ENCODE measurements at places on chromosomes 6 and 20.

DNA sequence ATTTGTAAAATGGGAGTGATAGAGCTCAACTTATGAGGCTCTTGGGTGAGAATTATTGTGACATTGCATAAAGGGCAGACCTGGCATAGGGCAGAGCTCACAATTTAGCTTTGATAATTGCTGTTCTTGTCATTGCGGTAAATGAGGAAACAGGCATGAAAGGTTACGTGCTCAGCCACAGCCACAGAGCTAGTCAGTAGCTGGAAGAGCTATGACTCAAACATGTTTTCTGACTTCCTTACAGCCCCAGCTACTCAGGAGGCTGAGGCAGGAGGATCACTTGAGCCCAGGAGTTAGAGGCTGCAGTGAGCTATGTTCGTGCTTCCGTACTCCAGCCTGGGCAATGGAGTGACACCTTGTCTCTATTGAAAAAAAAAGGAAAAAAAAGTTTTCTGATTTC is 3.5 kb upstream of the GHRH start:
- no peak for DNase-seq

- no peak for DNase-seq
Measured at GRCh38 chr20:49508435-49509199, 26.1 kb upstream of the KCNB1 start.

DNA sequence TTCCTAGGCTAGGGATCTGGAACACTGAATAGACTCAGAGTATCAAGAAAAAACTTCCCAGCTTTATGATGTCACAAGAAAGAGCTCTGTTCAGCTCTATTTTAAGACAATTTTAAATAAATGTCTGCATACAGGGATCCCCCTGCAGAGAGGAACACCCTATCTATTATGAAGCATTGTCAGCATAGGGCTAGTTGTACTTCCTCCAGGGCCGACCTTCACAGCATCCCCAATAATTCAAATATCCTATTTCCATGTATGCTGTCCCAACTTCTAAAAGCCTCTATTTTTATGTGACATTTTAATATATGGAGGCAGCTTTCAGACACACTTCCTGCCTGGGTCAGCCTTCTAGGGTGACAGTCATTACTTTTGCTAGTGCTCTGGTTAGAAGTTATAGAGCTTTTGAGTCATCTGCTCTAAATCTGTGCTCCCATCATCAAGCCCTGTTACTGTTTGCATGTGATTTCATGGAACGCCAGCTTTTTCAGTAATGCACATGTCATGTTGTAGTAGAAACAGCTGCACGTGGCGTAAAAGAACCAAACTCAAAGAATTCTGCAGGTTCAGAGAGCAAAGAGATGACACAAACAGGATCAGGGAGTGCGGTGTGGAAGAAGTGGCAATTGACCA is 189.2 kb downstream of the ADGB start:
- DNase-seq: no peak

DNA sequence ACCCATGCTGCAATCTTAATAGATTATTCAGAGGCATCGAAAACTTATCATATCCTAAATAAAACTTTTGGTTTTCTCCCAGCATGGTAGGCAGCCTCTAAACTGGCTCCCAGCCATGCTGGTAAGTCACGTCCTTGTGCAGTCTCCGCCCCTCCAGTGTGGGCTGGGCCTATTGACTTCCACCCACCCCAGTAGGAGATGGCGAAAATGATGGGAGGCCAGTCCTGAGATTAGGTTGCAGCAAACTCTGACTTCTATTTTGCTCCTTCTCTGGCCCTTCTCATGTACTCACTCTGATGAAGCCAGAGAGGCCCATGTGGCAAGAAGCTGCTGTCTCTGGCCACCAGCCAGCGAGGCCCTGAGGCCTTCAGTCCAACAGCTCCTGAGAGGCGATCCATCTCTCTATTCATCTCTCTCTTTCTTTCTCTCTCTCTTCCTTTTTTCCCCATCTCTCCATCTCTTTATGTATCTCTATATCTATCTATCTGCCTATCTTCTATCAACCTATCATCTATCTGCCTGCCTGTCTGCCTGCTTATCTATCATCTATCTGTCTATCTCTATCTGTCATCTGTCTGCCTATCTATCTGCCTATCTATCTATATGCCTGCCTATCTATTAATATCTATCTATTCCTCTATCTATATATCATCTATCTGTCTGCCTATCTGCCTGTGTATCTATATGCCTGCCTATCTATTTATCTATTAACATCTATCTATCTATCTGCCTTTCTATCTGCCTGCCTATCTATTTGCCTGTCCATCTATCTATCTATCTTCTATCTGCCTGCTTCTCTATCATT is 52.7 kb upstream of the STX16 start:
- no peak for DNase-seq

GRCh38 chr6:158663625-158664165 is 13.8 kb downstream of the SYTL3 start:
- no peak for DNase-seq

GRCh38 chr6:35089935-35090505 is 51.1 kb downstream of the TCP11 start:
- DNase-seq: no peak

GRCh38 chr6:134564705-134565104 is 246.8 kb upstream of the SGK1 start:
- DNase-seq: no peak

DNA sequence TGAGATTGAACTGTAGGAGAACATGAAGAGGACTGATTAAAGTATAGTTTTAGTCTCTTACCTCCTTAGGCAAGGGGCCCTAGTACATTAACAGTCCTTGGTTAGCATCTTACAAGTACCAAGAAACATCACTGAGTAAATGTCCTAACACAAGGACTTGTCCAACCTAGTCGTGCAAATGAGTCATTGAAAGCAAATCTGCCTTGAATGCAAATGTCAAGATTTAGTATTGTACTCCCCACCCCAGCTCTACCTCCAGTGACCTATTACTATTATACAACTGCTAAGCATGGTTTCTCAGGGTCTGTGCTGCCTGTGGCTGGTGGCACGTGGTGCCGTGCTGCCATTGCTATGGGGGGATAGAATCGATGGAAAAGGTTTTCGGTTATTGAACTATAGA is 138.4 kb downstream of the PLCB4 start:
- DNase-seq: no peak

GRCh38 chr6:40721271-40721952 is 134.2 kb upstream of the LRFN2 start:
- no peak for DNase-seq

GRCh38 chr6:109472132-109472995 is 10.7 kb downstream of the ZBTB24 start:
- no peak for DNase-seq

DNA sequence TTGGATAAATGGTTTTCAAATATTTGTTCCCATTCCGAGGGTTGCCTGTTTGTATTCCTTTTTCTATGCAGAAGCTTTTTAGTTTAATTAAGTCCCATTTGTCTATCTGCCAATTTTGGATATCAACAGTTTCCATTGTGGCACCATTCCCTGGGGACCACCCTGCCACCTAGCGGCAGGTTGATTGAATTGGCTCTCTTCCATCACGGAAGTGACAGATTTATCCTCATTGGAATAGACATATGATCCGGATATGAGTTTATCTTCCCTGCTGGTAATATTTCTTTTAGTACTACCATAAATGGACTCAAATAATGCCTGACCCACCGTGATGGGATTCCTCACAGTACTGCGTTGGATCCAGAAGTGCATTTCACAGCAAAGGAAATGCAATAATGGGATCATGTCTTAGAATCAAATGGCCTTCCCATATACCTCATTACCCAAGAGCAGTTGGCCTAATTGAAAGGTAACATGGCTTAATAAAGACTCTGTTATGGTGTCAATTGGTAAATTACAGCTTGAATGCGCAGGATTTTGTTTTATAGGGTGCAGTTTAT is 327.0 kb downstream of the BMP2 start:
- no peak for DNase-seq

- no peak for DNase-seq
Measured at GRCh38 chr6:40606526-40606925, 19.4 kb upstream of the LRFN2 start.

DNA sequence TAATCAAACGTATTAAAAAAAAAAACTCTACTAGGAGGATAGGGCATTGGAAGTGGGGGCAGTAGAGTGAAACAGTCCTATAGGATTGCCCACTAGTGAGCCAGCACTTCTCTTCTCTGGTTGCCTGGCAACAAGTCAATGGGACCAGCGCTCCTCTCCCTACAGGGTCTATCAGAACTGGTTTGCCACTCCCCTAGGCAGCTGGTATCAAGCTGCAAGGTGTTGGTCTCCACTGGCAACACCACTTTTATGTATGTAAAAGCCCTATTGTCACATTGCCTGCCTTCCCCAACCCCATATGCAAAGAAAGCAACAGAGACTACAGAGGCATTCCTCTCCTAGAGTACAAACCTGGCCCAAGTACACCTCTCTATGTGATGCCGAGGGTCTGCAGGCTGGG is 166.9 kb upstream of the MCHR2 start:
- DNase-seq: no peak

DNA sequence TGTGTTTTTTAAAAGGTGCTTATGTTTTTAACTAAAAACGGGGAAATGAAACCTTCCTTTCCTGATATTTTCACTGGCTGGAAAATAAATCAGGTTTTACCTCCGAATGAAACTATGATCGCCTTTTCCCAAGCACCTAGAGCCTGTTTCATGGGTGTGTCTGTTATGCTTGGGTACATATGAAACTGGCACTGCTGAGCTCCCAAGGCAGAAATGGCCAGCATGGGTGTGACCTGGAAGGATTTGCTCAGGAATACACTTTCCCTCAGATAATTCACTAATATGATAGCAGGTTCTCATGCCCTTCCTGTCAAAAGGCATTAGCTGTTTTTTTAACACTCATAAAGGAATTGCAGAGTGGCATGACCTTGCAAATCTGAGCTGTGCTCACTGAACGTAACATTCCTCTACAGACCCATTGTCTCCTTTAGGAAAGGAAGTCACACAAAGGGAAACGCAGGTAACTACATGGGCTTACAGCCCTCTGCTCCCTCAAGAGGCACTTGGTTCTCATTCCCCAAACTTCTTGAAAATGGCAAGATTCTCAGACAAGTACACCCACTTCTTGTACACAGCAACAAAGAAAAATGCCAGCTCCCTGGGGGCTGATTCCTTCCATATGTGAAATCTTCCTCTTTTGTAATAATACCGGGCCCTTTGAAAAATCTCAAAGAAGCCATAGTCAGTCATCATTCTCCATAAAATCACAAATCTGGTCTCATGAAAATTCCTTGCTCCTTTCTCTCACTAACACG is 72.7 kb downstream of the METTL24 start:
- DNase-seq: no peak

DNA sequence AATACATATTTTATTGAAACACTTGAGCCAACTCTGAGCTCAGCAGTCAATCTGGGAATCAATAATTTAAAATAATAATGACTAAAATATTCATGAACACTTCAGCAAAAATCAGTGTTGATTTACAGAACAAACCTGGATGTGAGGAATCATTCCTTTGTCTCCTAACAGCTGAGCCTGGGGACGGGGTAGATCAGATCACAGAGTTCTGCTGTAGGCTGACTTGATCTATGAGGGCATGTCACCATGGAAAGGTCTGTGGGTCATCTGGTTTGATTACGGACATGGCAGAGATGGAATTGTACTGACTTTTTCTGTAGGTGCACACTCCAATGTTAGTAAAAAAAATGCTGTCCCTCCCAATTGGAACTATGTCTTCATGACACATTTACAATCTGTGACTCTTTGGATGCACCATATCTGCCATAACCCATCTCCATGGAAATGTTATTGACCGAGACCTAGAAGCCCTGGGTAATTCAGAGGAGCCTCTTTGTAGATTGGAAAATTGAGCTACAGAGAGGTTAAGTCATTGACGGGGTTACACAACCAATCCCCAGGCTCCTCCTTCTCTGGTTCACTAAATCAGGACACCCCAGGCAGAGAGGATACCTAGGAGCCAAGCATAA is 114.1 kb downstream of the DOK5 start:
- no peak for DNase-seq

GRCh38 chr6:137677709-137678108 is 183.5 kb upstream of the OLIG3 start:
- no peak for DNase-seq

DNA sequence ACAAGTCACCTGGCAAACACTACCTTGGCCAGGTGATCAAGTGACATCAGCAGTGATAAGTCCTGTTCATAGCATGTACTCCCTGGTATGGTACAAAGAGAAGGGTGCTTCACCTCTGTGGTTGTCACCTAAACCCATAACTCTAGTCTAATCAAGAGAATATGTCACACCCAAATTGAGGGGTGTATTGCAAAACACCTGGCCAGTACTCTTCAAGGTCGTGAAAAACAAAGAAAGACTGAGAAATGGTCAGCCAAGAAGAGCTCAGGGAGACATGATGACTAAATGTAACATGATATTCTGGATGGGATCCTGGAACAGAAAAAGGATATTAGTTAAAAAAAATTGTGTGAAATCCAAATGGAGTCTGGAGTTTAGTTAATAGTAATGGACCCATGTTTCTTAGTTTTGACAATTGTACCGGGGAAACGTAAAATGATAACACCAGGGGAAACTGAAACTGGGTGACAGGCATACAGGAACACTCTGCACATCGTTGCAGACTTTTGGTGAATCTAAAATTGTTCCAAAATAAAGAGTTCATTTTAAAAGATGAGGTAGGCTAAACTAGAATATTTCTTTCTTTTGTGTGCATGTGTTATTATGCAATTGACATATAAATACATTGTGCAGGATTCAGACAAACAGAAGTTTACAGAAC is 262.0 kb downstream of the CDC5L start:
- DNase-seq: no peak

DNA sequence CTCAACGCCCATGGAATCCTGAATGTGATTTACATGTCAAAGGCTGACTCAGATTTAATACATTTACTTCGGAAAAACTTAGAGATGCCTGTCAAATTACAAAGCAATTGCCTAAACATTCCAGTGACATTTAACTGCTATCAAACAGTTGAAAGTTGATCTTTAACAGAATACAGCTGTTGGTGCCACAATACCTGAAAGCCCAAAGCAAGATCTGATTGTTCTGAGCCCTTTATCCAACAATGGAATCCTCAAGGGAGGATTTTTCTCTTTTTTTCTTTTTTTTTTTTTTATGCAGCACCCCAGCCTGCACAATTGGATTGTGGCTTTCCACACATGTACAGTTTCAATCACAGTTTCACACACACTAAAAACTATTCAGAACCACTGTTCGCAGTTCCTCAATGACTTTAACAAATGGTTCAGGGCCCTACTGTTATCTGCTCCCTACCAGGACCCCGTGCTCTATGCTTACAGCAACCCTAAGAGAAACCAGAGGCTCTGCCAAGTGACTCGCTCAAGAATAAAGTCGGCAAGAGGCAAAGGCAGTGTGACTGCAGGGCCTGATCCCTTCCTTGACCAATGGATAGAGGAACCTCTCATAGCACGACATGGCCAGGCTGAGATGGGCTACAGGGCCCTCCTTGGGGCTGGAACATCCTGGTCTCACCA is 33.3 kb downstream of the EPB41L2 start:
- no peak for DNase-seq

All from stimulated activated CD8-positive, alpha-beta memory T cell treated with anti-CD3 and anti-CD28 coated beads, Interleukin-4, amount 100 ng/mL, for 1 hour (primary cell).